ENCODE measurements at places on chromosomes 3 and 15. TPM values are rescaled to one million over a fixed set of nuclear protein-coding genes. Genes with fewer than 3 reads are reported as not detected.

- no peaks in the 10 kb centered on the region for H3K4me1 ChIP-seq
- H3K36me3 ChIP-seq = no peaks in the 10 kb centered on the region
- H3K27ac ChIP-seq = no peak overlapping the region
- DNase-seq = no peak
- no peaks in the 10 kb centered on the region for H3K27me3 ChIP-seq
These were observed 103.3 kb downstream of the TPRA1 start for GRCh38 chr3:127487196-127487595.

- no peak for DNase-seq
- no peak overlapping the region for H3K4me3 ChIP-seq
- H3K27me3 ChIP-seq = no peaks in the 10 kb centered on the region
- H3K27ac ChIP-seq = no peak overlapping the region
- no peaks in the 10 kb centered on the region for H3K36me3 ChIP-seq
These were observed 30.1 kb upstream of the PLOD2 start for GRCh38 chr3:146191051-146191450.

DNA sequence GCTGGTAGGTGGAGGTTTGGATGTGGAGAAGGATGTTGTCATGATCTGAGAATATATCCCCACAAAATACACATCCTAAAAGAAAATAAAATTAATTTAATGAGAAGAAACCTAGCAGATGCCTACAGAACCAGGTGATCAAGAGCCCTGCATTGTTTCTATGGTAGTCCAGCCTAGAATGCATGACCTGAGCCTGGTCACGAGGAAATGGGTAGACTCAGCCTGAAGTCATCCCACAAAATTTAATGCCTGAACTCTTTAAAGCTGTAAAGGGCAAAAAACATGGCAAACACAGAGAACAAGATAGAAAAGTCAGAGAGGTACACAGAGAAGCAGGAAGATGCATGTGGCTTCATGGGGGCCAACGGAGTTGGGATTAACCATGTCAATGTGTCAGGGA is 36.0 kb downstream of the LDHAL6B start:
- H3K27me3 ChIP-seq = no peaks in the 10 kb centered on the region
- no peak for DNase-seq
- no peak overlapping the region for H3K27ac ChIP-seq
- no peak overlapping the region for H3K4me3 ChIP-seq
- H3K36me3 ChIP-seq = no peaks in the 10 kb centered on the region
- H3K4me1 ChIP-seq = no peaks in the 10 kb centered on the region

- no peaks in the 10 kb centered on the region for H3K36me3 ChIP-seq
- no peak for DNase-seq
- no peak overlapping the region for H3K27ac ChIP-seq
- no peaks in the 10 kb centered on the region for H3K4me1 ChIP-seq
- H3K4me3 ChIP-seq = no peak overlapping the region
These were observed 45.7 kb downstream of the PRR23E start for GRCh38 chr3:127238602-127239001.

DNA sequence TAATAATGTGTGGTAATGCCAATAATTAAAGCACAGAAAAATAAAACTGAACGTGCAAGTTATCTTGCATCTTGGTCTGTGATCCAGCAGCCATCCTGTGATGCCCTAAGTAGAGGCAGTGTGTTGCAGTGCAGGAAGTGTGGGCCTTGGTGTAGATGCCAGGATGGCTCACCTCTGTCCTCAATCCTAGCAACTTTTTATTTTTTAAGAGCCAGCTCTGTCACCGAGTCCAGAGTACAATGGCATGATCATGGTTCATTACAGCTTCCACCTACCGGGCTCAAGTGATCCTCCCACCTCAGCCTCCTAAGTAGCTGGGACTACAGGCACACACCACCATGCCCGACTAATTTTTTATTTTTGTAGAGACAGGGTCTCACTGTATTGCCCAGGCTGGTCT is 7.6 kb downstream of the BAHD1 start:
- no peak overlapping the region for H3K27ac ChIP-seq
- peaks cover 7% of the 10 kb centered on the region for H3K4me1 ChIP-seq
- H3K27me3 ChIP-seq = no peaks in the 10 kb centered on the region
- no peak overlapping the region for H3K4me3 ChIP-seq
- DNase-seq = no peak

GRCh38 chr15:60758961-60759729 is 280.2 kb upstream of the ICE2 start:
- peak; percentile 9 for DNase-seq
- H3K27ac ChIP-seq = no peak overlapping the region
- H3K36me3 ChIP-seq = no peaks in the 10 kb centered on the region
- no peaks in the 10 kb centered on the region for H3K4me1 ChIP-seq

The ERICH6 gene
- total RNA-seq = 0.24 TPM

GRCh38 chr15:29312387-29312786 is 42.8 kb upstream of the NSMCE3 start:
- no peak overlapping the region for H3K4me3 ChIP-seq
- DNase-seq = no peak
- H3K27ac ChIP-seq = no peak overlapping the region
- no peaks in the 10 kb centered on the region for H3K27me3 ChIP-seq

Data from A673 (cell line).